GM12878 (cell line): ENCODE measurements at places on chromosomes 2 and 18.

DNA sequence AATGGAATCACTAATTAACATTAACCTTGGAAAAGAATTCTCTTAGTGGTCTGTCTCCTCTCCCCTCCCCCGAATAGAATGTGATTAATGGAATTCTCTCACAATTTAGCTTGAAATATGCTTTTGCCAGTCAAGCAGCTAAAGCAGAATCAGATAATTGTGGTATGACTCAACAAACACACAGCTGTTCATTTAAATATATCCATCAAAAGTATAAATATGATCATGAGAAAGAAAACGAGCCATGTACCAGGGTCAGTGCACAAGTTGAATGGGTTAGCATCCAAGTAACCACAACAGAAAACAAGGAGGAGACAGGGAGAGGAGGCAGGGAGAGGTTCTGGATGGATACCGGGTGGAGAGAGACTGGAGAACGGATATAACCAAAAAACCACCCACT is 66.9 kb downstream of the ACVR1 start:
- H3K4me1 ChIP-seq = no peaks in the 10 kb centered on the region
- peaks cover 1% of the 10 kb centered on the region; the same call in 1 of the 2 replicates for H3K27me3 ChIP-seq
- H3K4me3 ChIP-seq = no peak overlapping the region
- no peak overlapping the region for H3K27ac ChIP-seq
- no peaks in the 10 kb centered on the region for H3K36me3 ChIP-seq
- DNase-seq = no peak

- H3K36me3 ChIP-seq = no peaks in the 10 kb centered on the region
- no peak for DNase-seq
- no peak overlapping the region for H3K4me3 ChIP-seq
- H3K27me3 ChIP-seq = peaks cover 2% of the 10 kb centered on the region; the same call in 1 of the 2 replicates
These were observed 75.0 kb upstream of the RBBP8 start for GRCh38 chr18:22858121-22858520.

DNA sequence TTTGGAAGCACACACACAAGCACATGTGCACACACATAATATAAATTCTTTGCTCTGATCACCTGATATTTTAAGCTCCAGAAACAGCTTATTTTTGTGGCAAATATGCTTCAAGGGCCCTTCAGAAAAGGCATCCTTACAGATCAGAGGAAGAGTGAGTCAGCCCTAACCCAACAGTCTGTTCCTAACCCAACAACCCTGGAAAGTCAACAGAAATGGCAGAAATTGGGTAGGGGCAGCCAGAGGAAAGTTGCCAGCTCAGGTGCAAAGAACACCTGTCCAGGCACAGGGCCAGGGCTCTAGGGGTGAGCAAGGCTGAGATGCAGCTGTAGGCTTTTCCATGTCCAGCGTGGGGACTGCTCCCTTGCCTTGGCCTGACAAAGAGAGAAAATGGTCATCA is 6.4 kb upstream of the NCKAP5 start:
- H3K27ac ChIP-seq = no peak overlapping the region
- no peaks in the 10 kb centered on the region for H3K4me1 ChIP-seq
- no peaks in the 10 kb centered on the region for H3K36me3 ChIP-seq
- no peaks in the 10 kb centered on the region for H3K27me3 ChIP-seq

GRCh38 chr2:84375020-84375419 is 84.1 kb downstream of the SUCLG1 start:
- H3K4me3 ChIP-seq = no peak overlapping the region
- H3K27me3 ChIP-seq = no peaks in the 10 kb centered on the region
- H3K4me1 ChIP-seq = no peaks in the 10 kb centered on the region
- no peaks in the 10 kb centered on the region for H3K36me3 ChIP-seq

GRCh38 chr2:117199511-117199910 is 615.0 kb upstream of the DDX18 start:
- H3K4me1 ChIP-seq = no peaks in the 10 kb centered on the region
- no peak overlapping the region for H3K27ac ChIP-seq
- no peaks in the 10 kb centered on the region for H3K36me3 ChIP-seq
